ENCODE measurements at places on chromosomes 1 and 21. TPM values are rescaled to one million over a fixed set of nuclear protein-coding genes. Genes with fewer than 3 reads are reported as not detected.

The CFHR1 gene
- 0.25 TPM for total RNA-seq

The DCAF8 gene
- 56.3 TPM for total RNA-seq

The ARMH1 gene
- 2.2 TPM for total RNA-seq

The VTCN1 gene
- total RNA-seq = not detected

The CD5L gene
- total RNA-seq = not detected

The C1orf21 gene
- 17.6 TPM for total RNA-seq

The RIPK4 gene
- 0.54 TPM for total RNA-seq

The FAM72A gene
- 2.3 TPM for total RNA-seq

Data from cardiac ventricle fibroblast (primary cell).